NCI-H1930 (cell line): ENCODE measurements at places on chromosomes 4 and X.

DNA sequence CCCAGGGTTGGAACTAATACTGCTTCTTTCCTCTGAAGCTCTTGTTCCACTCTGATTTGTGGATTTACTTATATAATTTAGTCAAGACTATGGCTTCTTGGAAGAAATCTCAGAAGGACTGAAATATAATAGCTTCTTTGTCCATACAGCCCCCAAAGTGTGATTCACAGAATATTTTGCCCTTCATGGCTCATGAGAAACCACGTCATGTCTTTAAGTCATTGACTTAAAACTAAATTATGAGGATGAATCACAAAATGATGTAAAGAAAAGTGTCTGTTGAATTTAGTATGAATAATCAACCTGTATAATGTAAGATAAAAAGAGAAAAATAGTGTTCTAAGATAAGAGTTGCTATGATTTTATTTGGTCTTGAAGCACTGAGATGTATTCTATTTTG is 43.3 kb upstream of the AGA start:
- DNase-seq, result no peak

GRCh38 chr4:99724067-99724466 is 66.4 kb upstream of the C4orf54 start:
- DNase-seq, result no peak

- DNase-seq, result no peak
These were observed 2.0 kb upstream of the HPGD start for GRCh38 chr4:174524242-174524641.

DNA sequence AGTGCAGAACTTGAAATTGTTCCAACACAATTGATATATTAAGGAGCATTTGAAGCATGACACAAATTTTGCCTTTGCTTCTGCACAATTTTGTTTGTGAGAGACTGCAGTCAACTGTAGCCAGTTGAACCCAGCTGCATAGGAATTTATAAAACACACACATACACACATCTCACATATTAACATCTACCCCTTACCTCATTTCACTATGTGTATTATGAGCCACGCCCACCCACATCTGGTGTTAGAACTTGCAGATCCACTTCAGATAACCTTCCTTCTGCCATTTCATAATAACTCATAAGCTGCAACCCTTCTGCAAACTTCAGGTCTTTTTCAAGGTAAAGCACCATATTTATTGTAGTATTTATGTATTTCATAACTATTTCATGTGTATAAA is 188.1 kb upstream of the WDFY3 start:
- no peak for DNase-seq

DNA sequence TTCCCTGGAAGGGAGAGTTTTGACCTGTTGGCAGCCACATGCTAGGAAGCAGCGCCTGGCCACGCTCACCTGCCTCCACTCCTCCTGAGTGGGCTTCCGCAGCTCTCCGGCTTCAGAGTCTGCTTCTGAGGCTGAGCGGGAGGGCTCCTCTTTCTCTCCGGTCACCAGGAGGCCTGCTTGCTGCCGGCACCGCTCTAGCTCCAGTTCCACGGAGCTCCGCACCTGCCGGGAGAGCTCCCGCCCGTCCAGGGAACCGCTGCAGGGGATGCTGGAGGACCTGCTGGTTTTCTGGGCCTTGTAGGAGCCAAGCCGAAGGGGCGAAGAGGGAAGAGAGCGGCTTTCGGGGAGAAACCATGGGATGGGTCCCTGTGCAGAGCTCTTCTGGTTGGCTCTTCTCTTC is 26.0 kb downstream of the PPEF2 start:
- DNase-seq, result no peak

DNA sequence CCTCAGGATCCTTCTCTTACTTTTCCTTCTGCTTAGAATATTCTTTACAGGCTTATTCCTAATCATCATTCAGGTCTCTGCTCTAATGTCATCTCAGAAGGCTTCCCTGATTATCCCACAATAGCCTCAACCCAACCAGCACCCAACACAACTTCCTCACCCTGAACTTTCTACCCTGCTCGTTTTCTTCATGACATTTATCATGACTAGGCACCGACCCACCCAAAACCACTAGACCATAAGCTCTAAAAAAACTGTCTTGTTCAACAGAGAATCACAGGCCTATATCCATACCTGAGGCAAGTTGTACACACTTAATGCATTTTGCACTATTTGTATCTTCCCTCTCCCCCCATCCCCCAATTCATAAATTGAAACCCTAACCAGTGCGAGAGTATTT is 95.3 kb downstream of the SH3RF1 start:
- no peak for DNase-seq

- no peak for DNase-seq
These were observed 62.8 kb downstream of the FAM9B start for GRCh38 chrX:8971116-8971515.

GRCh38 chrX:51851507-51852085 is 41.8 kb upstream of the MAGED1 start:
- no peak for DNase-seq

GRCh38 chr4:123553279-123553678 is 156.7 kb downstream of the SPRY1 start:
- DNase-seq, result no peak

DNA sequence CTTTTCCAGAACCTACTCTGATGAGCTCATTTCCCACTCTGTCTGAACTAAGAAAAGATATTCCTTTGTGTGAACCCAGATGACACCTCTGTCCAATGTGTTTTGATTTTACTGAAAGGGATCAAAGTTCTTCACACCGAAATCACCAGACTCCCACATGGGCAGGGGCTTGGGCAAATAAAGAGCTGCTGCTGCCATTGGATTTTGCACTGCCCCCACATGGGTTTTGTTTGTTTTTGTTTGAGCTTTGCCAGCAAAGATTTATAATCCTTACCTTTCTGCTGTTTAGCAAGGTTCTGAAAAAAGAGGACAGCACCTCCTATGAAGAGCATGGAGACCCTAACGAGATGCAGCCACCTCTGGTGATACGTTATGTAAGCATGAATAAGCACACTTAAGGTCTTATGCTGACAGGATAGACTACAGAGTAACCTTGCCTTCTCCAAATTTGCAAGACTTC is 44.3 kb downstream of the HSD17B13 start:
- DNase-seq, result no peak

DNA sequence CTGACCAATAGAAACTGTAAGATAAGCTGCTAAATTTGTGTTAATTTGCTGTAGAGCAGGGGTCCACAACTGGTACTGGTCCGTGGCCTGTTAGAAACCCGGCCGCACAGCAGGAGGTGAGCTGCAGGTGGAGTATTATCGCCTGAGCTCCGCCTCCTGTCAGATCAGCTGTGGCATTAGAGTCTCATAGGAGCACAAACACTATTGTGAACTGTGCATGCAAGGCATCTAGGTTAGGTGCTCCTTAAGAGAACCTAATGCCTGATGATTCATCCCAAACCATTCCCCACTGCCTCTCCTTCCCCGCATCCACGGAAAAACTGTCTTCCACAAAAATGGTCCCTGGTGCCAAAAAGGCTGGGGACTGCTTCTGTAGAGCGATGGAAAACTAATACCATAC is 19.7 kb downstream of the FBXW7 start:
- no peak for DNase-seq

GRCh38 chrX:130887376-130887775 is 15.6 kb downstream of the ENOX2 start:
- DNase-seq, result no peak

GRCh38 chrX:24229400-24229879 is 79.9 kb downstream of the ZFX start:
- no peak for DNase-seq

DNA sequence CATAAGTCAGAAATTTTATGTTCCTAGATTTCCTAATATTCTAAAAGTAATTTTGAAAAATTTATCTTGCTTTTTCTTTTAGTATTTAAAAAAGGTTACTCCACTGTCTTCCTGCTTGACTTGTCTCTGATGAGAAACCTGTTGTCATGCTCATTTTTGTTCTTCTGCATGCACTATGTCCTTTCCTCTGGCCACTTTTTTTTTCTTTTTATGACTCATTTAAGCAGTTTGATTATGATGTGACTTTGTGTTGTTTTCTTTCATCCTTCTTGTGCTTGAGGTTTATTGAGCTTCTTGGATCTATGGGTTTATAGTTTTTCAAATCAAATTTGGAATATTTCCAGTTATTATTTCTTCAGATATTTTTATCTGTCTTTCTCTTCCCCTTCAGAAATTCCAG is 12.0 kb upstream of the UFSP2 start:
- DNase-seq, result no peak

- no peak for DNase-seq
These were observed 50.4 kb downstream of the STX18 start for GRCh38 chr4:4491396-4491893.

DNA sequence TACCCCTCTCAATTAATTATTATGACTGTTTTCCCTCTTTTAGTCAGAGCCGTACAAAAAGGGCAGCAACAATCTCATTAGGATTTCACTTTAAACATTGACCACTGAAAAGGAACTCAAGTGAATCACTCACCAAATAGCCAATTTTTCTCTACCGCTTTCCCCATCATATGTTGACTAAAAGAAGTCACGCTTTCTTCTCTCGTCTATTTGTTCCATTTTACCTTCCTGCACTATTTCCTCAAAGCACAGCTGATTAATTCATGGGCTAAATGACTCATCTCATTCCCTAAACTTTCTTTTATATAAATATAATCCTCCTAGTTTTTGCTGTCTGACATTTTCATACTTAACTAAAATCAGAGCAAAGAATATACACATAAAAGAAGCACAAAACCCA is 8.2 kb downstream of the MID1 start:
- DNase-seq, result no peak

- DNase-seq, result no peak
These were observed 266.3 kb downstream of the PDGFC start for GRCh38 chr4:156705311-156705710.

DNA sequence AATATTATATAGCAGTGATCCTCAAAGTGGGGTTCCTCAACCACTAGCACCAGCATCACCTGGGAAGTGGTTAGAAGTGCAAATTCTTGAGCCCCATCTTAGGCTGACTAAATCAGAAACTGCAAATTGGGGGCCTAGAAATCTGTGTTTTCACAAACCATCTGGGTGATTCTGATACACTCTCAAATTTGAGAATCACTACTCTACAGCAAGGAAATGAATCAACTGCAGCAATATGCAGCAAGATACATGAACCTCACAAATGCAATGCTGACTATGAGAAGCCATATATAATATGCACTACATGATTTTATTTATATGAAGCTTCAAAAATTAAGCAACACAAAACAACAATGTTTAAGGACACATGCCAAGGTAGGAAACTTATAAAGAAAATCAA is 36.2 kb upstream of the IRS4 start:
- DNase-seq, result no peak

GRCh38 chr4:111334361-111334760 is 711.5 kb upstream of the PITX2 start:
- no peak for DNase-seq

DNA sequence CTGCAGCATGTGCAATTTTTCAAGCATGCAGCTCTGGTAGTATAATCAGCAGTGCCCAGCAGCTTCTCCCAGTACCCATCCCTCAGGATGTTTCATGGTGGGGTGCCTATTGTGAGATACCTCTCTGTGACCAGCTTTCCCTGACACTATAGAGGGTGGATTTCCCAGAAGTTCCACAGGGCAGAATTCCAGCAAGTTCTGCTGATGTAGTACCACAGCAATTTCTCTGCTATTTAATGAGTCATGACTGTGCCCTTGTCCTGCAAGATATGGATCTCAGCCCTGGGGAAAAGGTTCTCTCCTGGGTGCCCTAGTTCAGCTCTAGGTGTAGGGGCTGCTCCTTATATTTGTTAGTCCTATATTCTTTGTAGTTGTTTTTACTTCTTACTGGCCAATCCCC is 174.8 kb downstream of the ENOX2 start:
- DNase-seq, result no peak

DNA sequence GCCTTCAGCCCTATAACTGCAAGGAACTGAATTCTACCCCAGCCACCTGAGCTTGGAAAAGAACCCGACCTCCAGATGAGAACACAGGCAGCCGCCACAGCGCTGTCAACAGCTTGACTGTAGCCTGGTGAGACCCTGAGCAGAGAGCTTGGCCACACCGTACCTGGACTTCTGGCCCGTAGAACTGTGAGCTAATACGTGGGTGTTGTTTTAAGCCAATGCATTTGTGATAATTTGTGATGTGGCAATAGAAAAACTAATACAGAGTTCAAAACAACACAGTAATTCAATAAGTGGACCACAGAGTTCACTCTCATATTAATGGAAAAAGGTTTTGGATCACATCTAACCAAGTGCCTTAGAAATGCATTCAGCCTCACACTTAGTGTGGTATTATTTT is 96.6 kb upstream of the TBL1X start:
- DNase-seq, result no peak

DNA sequence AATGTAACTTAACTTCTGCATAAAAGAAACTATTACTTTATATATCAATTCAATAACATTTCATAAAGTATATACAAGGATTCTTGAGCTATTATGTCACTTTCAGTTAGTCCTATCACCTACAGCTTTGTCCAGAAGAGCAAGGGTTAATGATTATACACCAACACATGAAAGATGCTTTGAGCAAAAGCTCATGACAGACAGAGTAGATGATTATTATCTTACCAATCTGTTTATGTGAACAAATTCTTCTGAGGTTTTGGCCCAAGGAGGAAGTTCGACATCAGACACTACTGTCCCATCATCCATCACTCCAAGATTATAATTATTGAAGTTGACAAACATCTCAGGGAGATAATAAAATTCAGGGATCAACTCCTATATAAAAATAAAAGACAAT is 166.7 kb upstream of the MAB21L2 start:
- no peak for DNase-seq

- DNase-seq, result no peak
These were observed 72.1 kb downstream of the PARM1 start for GRCh38 chr4:75004755-75005668.

- no peak for DNase-seq
These were observed 13.3 kb upstream of the UBA1 start for GRCh38 chrX:47180346-47180745.

- DNase-seq, result no peak
These were observed 642.9 kb downstream of the STPG2 start for GRCh38 chr4:97500423-97500822.

- DNase-seq, result no peak
These were observed 34.3 kb downstream of the ADH7 start for GRCh38 chr4:99400831-99401230.

GRCh38 chr4:80008351-80008750 is 64.7 kb downstream of the ANTXR2 start:
- DNase-seq, result no peak

GRCh38 chr4:19492606-19493005 is 759.1 kb upstream of the SLIT2 start:
- DNase-seq, result no peak

GRCh38 chrX:100216083-100216482 is 194.0 kb downstream of the PCDH19 start:
- DNase-seq, result peak; percentile 54
